ENCODE measurements at places on chromosomes 6 and 20. TPM values are rescaled to one million over a fixed set of nuclear protein-coding genes. Genes with fewer than 3 reads are reported as not detected.

NMBR gene
- total RNA-seq: 0.16 TPM

IL20RA gene
- total RNA-seq: 1.0 TPM

LINC00237 gene
- not detected for total RNA-seq

PLA2G7 gene
- total RNA-seq: 0.16 TPM

PDE7B gene
- 33.6 TPM for total RNA-seq

HDGFL1 gene
- total RNA-seq: not detected

SLC22A23 gene
- total RNA-seq: 70.5 TPM

RSPH4A gene
- total RNA-seq: 0.16 TPM

DDAH2 gene
- total RNA-seq: 129 TPM

RFX6 gene
- not detected for total RNA-seq

RNF39 gene
- not detected for total RNA-seq

CRISP3 gene
- not detected for total RNA-seq

EDN3 gene
- not detected for total RNA-seq

SPATS1 gene
- total RNA-seq: not detected

COL11A2 gene
- 0.16 TPM for total RNA-seq

ERVFRD-1 gene
- 0.16 TPM for total RNA-seq

ZNF334 gene
- 0.97 TPM for total RNA-seq

EYA4 gene
- total RNA-seq: not detected

GCNT2 gene
- 6.3 TPM for total RNA-seq

SRSF6 gene
- total RNA-seq: 31.9 TPM

PKIB gene
- total RNA-seq: not detected

MRAP2 gene
- 0.57 TPM for total RNA-seq

UBD gene
- 231 TPM for total RNA-seq

EFCAB8 gene
- total RNA-seq: under 0.01 TPM

ZCCHC3 gene
- 13.4 TPM for total RNA-seq
